OCI-M1 (cell line): ENCODE measurements at places on chromosomes 7 and 10.

DNA sequence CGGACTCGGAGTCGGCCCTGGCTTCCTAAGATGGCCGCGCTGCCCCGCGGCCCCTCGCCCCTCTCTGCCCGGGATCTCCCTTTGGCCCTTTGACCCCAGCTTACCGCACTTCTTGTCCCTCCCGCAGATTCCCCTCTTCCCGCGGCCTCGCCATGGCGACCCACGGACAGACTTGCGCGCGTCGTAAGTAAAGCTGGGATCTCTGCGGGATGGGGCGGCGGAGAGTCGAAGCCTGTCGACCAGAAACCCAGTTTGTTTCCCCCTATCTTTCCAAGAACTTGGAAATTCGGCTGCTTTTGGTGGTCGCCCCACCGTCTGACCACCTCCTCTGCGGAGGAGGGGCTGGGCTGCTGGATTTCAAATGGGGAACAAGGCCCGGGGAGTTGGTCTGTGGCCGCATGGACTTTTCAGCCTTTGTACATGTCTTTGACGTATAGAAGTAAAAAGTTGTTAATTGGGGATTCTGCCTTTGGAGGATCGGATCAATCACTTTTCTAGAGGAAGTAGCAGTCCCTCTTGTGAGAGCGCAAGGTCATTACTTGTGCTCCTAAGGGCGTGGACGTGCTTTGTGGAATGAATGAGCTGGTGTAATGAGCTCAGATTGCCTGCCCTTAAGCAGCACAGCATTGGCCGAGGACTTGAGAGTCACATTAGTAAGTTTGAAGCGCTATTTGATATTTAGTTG is 553 bp downstream of the VDAC2 start:
- DNase-seq = peak; percentile 59

DNA sequence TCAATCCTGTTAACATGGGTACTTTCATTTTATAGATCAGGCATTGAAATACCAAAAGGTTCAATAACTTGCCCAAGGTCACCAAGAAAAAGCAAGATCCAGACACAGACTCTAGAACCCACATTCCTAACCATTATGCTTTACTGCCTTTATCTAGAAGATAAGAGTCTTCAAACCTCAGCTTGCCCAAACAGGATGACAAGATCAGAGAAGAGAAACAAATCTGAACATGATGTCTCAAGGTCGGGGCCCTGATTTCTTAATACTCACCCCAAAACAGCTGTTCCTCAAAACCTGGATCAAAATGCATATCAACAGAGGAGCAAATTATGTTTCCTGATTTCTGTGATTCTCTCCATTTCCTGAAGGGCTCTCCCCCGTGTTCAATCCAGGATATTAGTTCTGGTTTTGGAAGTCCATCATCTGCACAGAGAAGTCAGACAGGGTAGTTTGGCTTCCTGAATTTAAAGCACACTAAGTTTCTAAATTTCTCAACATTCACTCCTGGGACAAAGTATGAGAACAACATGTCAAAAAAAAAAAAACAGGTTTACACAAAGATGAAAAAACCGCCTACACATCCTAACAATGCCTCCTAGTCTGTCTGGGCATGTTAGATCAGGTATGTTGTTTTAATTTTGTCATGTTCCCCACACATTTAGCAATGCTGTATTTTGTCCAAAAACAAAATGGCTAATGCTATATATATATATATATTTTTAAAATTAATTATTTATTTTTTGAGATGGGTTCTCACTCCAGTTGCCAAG is 16.2 kb downstream of the ZNF786 start:
- no peak for DNase-seq

GRCh38 chr7:16594676-16595075 is 50.9 kb downstream of the ANKMY2 start:
- no peak for DNase-seq

- no peak for DNase-seq
These were observed 11.5 kb upstream of the RSU1 start for GRCh38 chr10:16828701-16829175.

GRCh38 chr10:3935141-3935540 is 150.1 kb upstream of the KLF6 start:
- no peak for DNase-seq

GRCh38 chr7:52925332-52925731 is 110.1 kb upstream of the POM121L12 start:
- DNase-seq = no peak

DNA sequence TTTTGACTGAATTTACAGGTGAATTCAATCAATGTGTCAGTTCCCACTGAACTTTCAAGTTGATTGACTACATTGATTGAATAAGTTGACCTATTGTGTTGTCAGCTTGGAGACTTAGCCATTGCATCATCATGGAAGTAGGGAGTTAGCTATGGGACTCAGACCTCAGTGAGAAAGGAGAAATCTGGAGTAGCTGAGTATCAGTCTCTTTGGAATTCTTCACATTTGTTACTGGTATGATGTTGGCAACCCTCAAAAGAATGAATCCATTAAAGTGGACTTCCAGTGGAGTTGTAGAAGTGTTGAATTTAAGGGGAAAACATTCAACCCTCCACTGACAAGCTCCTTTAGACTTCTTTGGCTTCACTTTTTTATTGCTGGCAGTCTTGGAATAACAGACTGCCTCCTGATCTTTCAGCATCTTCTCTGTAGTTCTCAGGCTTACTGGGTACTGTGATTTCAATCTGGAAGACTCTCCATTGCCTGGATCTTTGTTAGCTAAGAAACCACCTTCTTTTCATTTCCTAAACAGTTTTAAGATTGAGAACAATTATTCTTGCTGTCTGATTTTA is 160.3 kb upstream of the NRP1 start:
- DNase-seq = no peak

- no peak for DNase-seq
These were observed 42.6 kb upstream of the CFAP46 start for GRCh38 chr10:132984801-132985545.

GRCh38 chr7:158586499-158587161 is 993 bp downstream of the PTPRN2 start:
- DNase-seq = no peak

GRCh38 chr7:26440233-26441001 is 148.8 kb downstream of the SNX10 start:
- DNase-seq = no peak

- DNase-seq = no peak
These were observed 66.0 kb downstream of the ST7 start for GRCh38 chr7:117019287-117019686.

- DNase-seq = no peak
These were observed 240.6 kb downstream of the VTI1A start for GRCh38 chr10:112687647-112688046.
